ENCODE measurements at places on chromosomes 5 and 9.

GRCh38 chr5:88888848-88889188 is 5.8 kb upstream of the MEF2C start:
- no peak for DNase-seq

- no peak for DNase-seq
These were observed 467.5 kb upstream of the PAPPA start for GRCh38 chr9:115686069-115686468.

GRCh38 chr9:3902631-3903030 is 376.8 kb upstream of the RFX3 start:
- no peak for DNase-seq

- DNase-seq = no peak
These were observed 577 bp downstream of the TUT7 start for GRCh38 chr9:86353655-86354010.

DNA sequence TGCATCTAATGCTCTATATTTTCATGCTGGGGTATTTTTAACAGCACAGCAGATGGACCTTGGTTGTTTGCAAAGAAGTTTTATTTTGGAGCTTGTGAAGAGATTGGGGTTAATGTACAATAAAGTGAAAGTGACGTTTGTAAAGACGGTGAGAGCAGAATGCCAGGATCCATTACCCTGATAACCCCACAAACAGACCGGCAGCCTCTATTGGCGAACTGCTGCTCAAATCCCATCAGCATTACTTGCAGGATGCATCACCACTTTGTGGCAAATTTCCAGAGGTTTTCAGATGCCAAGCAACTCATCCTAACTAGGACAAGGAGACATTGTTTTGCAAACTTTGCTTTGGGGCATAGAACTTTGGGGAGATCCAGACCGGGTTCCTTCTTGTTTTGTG is 383.3 kb upstream of the ZNF462 start:
- no peak for DNase-seq
